ENCODE measurements at places on chromosomes 7 and 10.

DNA sequence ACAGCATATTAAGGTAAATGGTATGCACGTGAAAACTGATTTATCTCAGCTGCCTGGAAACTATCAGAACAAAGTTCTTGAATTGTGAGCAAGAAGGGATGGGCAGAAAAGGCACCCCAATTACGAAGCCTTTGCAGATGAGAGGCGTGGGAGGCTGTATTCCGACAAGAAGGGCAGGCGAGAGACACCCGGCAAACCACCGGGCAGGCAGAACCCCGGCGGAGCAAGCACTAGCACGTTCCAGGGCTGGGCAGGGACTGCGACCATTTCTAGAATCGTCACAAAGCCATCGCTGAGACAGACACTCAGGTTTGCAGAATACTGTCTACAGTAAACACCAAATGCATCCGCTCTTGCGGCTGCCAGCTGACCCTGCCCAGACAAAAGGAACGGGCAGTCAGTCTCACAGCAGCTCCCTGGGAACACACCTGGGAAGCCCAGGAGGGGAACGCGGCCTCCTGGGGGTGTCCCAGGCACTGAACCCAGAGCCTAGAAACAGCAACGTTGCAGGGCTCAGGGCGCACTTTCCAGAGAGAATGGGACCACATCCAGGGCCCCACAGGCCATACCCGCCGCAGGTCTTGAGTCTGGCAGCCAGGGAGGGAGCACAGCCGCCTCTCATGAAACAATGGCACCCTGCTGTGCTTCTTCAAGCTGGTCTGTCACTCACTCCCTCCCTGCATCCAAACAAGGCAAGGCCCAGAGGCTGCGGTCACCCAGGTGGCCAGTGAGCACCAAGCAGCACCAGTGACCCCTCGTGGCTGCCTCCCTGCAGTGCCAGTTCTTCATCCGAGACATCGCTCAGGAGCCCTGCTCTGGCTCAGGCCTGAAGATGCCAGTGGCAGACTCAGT lies 261.9 kb downstream of the PTPRN2 start:
- no peak for DNase-seq

GRCh38 chr10:112227331-112227987 lies 43.9 kb upstream of the GPAM start:
- no peak for DNase-seq

GRCh38 chr10:114195079-114195478 lies 15.9 kb downstream of the TDRD1 start:
- DNase-seq: peak; percentile 54

- DNase-seq: no peak
Observed at GRCh38 chr10:31116226-31116625, 84.6 kb upstream of the ZNF438 start.
